ENCODE measurements at places on chromosomes 13 and 19.

GRCh38 chr19:28148554-28148953 lies 1064.4 kb downstream of the UQCRFS1 start:
- no peak for DNase-seq

GRCh38 chr13:79401259-79402070 lies 4.6 kb downstream of the RBM26 start:
- DNase-seq, result no peak

DNA sequence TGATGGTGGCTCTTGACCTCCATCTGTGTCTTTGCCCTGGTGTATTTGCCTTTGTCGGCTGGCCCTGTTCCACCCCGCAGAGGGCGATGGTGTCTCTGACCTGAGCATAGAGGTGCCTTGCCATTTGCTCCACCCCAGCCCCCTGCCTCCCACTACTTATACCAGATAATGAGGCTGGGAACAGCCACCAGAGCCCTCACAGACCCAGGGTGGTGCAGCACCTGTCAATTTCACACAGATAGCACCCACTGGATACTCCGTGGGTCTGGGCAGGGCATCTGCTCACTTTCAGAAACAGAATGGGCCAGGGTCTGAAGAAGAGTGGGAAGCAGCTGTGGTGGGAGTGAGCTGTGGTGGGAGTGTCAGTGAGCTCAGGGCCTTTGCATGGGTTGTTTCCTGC lies 4.1 kb downstream of the ZNF536 start:
- no peak for DNase-seq

GRCh38 chr19:6705931-6706632 lies 14.4 kb downstream of the C3 start:
- no peak for DNase-seq

- DNase-seq, result no peak
Observed at GRCh38 chr13:86839221-86839620, 832.0 kb upstream of the SLITRK5 start.

DNA sequence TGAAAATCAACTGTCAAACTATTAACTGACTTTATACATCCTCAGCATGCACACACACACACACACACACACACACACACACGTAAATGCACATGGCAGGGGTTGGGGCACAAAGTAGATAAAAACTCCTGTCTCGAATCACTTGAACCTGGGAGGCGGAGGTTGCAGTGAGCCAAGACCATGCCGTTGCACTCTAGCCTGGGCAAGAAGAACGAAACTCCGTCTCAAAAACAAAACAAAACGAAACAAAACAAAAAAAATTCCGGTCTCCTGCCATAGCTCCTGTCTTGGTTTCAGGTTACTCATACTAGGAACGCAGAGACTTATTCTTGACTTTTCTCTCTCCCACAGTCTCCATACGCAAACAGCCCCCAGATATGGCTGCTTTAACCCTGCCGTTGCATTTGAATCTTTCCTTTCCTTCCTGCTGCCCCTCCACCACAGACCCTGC lies 148.9 kb downstream of the SHISA2 start:
- no peak for DNase-seq

DNA sequence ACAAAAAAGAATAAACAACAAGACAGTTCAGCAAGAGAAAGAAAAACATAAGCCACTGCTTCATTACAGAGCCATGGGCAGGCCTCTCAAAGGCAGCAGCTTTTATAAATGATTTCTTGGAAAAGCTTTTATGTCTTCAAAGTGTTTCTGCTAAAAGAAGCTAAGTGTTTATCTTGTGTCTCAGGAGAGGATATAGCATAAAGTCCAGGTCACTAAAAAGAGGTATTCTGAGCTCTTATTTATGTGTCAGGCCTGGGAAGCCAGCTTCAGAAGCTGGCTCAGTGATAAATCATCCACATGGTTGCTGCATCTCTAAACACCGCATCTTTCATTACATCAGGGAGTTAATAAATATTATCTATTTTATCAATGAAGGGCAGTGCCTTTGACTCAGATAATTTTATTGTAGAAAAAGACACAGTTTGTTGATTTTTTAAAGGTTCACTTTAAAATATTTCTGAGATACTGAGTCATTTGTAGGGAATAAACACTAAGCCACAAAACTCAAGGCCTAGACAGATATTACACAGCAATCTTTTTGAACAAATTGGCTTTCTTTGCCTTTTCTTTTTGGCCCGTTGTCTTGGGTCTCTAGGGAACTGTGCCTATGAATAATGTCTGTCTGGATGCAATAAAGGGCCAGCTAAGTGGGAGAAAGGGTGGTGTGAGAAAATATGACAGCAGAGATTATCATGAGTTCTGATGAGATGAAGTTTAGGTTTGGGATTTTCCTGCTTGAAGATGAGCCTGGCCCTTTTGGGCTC lies 1086.6 kb downstream of the UQCRFS1 start:
- DNase-seq, result no peak

DNA sequence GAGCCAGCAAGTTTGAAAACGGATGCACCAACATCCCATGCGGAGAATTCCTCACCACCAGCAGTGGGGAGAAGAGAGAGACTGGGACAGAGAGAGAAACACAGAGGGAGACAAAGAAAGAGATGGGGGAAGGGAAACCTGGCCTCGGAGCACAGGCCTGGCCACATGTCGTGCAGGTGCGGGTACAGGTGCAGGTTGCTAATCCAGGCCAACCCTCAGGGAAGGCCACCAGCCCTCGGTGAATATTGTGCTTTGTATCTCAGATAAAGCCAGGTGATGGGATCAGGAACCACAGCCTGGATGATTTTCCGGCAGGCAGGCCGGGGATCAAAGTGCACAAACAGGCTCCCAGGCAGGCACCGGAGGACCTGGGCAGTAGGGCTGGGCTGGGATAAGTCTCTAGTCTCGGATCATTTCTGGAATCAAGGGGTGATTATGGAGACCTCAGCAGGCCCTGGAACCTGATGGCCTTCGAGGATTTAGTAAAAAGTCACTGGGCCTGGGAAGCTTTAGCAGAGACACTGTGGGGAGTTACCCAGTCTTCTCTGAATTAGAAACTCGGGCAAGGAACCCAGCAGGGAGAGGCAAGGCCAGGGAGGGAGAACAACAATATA lies 3.7 kb downstream of the GAS6 start:
- DNase-seq, result peak; percentile 41

GRCh38 chr19:7926727-7927604 lies 1.0 kb upstream of the CTXN1 start:
- peak; percentile 59 for DNase-seq

DNA sequence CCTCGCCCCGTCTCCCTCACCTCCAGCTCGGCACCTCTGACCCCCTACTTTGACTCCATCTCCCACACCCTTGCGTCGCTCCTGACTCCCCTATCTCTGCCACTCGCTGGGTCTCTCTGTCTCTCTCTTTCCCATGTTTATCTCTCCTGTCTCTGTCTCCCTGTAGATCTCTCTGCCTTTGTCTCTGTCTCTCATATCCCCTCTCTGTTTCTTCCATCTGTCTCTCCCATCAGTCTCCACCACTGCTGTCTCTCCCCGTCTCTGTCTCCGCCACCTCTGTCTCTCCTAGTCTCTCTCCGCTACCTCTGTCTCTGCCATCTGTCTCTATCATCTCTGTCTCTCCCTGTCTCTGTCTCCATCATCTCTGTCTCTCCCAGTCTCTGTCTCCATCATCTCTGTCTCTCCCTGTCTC lies 12.4 kb upstream of the BBC3 start:
- no peak for DNase-seq

DNA sequence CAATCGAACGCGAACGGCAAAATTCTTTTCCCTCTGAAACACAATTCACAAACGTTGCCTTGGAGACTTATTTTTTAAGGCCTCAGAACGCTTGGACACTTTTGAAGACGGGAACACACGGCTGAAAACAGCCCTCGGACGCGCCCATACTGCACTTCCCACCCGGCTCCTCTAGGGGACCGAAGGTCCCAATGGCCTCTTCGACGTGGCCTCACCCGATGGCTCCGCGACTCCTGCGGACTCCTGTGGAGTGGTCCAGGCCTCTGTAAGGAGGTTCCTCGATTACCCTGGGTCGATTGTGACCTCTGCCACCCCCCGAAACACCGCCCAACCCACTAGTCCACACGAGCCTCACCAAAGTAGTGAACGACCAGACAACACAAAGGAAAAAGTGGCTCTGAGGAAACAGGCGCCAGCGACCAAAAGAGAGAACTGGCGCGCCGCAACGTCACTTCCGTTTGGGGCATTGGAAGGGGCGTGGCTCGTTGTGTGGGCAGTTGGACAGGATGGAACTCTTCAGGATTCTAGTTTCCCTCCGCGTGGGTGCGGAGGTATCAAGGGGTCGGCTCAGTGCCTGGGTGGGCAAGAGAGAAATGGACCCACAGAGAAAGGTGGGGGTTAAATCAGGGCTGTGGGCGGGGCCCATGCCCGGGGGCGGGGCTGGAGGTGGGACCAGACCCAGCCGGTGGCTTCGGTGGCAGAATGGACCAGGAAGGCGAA lies at the start of gene ZNF560:
Gene ZNF560, minus strand, starts transcription at position 434 of the 720 bp plus-strand sequence. CDS start 23,303 bp downstream, outside the sequence.
- peak; percentile 7 for DNase-seq

DNA sequence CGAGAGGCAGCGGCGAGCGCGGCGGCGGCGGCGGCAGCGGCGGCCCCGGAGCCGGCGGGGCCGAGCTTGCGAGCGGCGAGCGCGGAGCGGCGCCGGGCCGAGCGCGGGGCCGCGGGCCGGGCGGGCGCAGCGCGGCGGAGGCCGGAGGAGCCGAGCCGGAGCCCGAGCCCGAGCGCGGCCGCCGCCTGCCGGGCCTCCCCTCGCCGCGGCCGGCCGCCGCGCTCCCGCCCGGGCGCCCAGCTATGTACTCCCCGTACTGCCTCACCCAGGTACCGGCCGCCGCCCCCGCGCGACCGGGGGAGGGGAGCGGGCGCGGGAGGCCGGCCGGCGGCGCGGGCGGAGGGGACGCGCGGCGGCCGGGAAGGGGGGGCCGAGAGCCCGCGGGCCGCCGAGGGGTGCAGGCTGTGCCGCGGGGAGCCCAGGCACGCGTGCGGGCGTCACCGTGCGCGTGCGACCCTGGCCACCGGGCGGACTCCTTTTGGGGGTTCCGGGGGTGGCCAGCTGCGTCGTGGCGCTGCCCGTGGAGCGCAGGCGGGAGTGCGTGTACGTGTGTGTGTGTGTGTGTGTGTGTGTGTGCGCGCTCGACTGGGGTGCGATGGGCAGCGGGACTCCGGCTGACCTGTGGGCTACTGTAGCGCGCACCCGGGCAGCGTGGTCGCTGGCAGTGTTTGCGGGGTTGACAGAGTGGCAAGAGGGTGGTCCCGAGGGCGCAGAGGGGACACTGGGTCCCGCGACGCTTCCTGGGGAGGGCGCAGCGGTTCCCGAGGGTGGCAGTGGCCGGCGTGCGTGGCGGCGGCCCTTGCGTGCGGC lies 526 bp downstream of the NFIX start:
- DNase-seq, result peak; percentile 54

DNA sequence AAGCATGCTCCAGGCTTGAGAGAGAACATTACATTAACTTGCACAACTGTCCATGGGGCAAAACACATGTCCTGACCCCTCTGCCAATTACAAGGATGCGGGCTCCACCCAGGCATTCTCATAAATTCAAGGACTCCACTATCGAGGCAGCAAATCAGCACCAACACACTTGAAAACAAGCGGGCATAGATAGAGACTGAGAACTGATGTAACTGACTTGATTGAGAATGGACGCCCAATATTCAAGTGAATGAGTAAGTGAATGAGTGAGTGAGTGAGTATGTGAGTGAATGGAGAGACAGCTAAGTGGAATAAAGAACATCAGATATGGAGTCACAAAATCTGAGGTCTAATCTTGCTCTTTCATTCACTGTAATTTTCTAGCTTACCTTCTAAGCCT lies 75.0 kb upstream of the VSTM2B start:
- DNase-seq, result no peak

GRCh38 chr13:30816736-30817135 lies 81.4 kb downstream of the ALOX5AP start:
- DNase-seq, result peak; percentile 54

DNA sequence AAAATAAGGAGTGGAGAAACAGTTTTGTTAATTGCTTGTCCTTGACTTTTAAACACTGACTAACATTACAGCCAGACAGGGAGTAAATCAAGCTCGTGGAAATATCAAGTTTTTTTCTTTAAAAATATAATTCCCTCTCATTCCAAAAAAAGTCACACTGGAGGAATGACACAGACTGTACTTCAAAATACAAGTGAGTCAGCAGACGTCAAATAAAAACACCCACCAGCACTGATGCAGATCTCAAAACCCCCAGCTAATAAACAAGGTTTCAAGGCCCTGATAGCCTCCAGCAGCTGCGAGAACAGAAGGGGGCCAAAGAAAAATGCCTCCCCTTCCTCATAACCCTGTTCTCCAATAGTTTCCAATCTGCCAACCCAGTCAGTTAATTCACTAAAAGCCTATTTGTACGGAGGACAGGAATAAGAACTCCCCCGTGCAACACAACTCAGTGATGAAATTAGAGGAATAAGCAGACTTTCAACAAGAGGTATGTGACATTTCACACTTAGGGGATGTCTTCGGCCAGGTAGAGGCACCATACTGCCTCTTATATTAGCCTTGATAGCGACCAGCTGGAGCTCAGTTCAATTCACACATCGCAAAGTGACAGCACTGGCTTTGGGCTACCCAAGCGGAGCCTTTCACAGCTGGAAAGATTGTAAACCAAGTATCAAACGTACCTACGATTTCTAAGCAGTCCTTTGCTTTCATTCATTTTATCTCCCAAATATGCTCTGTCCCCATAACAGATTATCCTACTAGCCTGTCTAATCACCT lies 561.0 kb upstream of the KLF12 start:
- DNase-seq, result no peak

DNA sequence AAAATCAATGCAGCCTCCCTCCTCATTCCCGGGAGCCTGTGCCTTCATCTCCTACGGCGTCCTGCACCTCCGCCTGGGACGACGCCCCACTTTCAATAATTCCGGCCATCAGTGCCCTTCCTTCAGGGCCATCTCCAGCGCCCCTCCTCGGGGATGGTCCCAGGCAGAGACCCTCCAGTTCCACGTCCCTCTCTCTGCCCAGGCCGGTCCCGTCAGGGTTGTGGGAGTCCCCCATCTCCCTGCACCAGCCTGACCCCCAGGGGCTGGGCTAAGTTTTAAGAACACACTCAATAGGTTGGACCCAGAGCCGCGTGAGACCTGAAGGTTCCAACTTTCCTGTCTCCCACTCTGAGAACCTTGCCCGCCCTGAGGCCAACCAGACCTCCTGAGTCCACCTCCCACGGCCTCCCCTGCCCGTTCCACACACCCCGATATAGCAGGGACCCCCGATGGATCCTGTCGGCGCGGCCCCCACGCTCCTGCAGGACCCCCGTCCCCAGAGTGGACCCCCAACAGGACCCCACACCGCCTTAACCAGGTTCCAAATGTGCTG lies 646 bp downstream of the TMEM161A start:
- DNase-seq, result no peak

DNA sequence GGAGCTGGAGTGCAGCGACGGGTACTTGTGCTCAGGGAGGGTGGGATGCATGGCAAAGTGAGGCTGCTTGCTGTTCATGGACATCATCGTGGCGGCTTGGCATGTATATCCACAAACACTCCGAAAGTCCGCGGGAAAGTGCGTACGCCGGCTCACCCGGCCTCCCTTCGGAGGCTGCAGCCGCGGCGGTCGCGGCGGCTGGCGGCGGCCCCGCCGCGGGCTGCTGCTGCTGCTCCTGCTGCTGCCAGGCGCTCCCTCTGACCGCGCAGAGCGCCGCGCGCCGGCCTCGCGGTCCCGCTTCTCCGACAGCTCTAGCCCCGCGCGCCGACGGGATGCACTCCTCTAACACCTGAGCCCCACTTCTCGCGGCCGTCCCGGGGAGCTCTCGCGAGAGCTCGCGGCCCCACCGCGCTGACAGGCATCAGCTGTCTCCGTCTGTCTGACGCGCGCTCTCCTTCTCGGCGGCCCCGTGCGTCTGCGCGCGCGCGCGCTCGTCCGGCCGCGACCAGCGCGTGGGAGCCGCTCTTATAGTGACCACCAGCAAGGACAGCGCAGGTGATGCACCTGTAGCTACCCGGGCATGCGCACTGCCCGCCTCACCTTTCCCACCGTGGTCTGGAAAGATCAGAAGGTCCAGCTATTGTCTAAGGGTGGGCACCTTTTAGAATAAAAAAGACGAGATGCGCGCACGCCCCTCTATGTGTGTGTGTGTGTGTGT lies at the start of gene POU4F1:
Gene POU4F1, minus strand, starts transcription at position 313 of the 718 bp plus-strand sequence. Its CDS starts 226 bp downstream, at position 87.
- peak; percentile 91 for DNase-seq

All from DMS53 (cell line).